ENCODE measurements at places on chromosomes 5 and 9.

- no peak for DNase-seq
These were observed 66.8 kb downstream of the TSPAN17 start for GRCh38 chr5:176714067-176714466.

DNA sequence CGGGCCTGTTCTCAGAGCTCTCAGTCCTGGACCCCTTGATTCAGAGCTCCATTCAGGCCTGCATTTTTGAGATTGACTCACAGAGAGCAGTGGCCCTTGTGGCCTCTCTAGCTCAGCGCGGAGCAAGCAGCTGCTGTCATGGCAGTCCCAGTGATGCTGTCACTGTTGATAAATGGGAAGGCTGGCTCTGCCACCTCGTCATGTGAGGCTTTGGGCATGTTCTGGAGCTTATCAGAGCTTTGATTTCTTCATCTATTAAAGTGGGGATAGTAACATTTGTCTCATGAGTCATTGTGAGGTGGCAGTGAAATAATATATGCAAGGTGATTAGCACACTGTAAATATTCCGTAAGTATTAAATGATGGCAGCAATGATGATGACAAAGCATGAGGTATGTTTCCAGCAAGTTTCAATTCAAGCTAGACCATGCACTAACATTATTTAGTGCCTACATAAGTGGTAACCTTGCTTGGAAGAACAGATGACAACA, 126.4 kb upstream of the CXCL14 start:
- no peak for DNase-seq

DNA sequence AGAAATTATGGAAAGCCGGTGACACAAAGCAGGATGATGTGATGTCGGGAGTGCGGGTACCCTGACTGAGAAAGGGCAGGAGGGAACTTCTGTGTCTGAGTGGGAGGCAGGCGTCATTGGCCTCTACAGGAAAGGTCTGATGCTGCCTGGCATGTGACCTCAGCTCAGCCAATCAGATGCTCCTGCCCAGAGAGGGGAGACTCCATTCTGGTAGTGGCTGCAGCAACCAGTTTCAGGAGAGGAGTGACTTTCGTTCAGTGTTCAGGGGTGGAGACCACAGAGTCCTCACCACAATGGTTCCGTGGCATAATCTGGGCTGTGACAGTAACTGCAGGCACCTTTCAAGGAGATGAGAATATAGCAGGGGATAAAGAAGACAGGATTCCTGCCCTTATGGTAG, 6.7 kb upstream of the SFXN1 start:
- DNase-seq, result no peak

DNA sequence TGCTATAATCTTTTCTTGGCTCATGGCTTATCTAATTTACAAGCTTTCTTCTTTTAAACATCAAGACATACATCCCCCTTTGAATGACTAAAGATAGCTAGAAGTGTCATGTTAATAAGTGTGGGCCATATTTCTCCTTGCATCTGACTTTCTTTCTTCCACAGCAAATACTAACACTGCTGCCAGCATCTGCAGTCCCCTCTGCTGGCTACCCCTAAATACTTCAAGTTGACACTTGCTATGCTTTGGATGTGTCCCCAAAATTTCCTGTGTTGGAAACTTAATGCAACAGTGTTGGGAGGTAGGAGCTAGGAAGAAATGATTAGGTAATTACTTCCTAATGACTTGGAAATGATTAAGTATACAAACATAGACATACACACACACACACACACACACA, 459.0 kb upstream of the ST8SIA4 start:
- DNase-seq, result no peak

GRCh38 chr9:131500939-131501541, 1.7 kb upstream of the POMT1 start:
- DNase-seq, result no peak

DNA sequence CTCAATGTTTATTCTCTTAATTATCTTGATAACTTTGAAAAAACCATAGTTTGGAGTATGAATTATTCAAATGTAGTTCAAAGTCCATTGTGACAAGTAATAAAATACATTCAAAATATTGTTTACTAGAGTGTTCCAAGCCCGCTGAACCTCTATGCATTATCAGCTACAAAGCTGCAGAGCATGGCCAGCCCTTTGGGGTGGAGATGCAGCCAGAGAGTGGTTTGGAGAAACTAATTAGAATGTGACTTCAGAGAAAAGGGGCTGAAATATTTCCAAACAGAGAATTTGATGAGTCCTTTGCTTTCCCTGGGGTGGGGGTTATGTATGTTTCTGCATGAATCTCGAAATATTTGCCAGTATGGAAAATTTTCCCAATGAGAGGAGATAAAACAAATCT, 211.3 kb downstream of the NTRK2 start:
- no peak for DNase-seq

DNA sequence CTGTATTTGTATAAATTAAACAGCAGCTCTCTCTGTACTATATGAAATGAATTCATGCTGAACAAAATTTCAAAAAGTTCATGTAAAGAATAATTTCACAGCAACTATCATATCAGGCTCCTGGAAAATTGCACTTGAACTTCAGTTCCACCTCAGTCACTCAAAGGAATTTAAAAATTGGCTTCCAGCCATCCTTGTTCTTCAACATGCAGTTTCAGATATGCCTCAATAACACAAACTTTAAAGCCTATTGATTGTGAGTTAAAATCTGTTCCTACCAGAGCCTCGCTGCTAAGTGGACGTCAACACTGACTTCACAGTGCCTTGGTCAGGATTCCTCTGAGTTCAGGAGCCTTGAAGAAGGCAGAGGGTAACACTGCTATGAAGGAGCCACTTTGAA, 418.7 kb upstream of the WWC1 start:
- no peak for DNase-seq

DNA sequence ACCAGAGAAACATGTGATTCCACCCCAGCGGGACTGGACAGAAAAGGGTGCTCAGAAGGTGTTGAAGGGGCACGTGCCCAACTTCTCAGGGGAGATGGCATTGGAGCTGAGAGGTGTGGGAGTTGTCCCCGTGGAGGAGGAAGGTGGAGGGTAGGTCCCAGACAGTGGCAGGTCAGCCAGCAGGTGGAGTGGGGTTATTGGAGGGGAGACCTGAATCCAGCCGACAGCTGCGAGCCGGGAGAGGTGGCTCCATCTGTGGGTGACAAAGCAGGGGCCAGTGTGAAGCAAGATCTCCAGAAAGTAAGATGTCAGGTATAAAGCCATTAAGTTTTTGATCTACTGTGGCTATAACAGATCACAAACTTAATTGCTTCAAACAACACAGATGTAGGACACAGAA, 75.1 kb downstream of the HRH2 start:
- no peak for DNase-seq

- no peak for DNase-seq
These were observed 130.6 kb downstream of the PDZD2 start for GRCh38 chr5:31769530-31769929.

GRCh38 chr5:6652025-6652424, 18.8 kb downstream of the SRD5A1 start:
- DNase-seq, result no peak

DNA sequence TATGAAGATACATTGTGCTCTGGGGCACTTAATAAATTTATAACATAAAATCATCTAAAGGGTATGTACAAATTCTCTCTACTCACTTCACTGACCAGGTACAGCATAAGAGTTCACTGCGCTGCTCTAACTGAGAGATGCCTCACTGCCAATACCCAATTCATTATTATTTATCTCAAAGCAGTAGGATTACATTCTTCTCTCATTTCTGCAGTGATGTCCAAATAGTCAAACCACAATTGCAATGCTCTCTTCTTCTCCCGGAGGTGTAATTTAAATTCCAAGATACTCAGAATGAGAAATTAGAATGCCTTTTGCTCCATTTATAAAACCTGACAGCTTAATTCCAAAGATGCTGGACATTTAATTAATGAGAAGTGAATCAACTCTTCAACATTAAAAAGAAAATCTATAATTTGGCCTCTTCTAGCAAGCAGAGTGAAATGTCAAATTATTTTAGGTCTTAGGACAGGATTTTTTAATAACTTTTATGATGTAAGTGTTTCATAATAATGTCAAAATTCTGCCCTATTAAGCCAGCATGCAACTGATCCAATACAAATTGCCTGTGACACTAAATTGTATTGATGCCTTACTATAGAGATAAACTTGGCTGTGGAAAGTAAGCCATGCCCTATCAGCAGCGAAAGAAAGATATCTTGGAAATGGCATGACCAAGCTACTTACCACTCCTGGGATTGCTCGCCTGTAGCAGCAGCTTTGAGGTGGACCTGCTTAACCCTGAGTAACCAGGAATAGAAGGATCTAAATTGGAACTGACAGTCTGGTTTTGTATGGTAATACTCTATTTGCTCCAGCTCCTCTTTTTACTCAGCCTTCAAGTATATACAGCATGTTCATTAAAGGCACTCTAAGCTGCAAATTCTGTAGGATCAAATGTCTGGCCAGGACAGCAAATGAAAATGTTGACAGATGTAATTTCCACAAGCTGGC, 374.2 kb upstream of the TYRP1 start:
- DNase-seq, result no peak

DNA sequence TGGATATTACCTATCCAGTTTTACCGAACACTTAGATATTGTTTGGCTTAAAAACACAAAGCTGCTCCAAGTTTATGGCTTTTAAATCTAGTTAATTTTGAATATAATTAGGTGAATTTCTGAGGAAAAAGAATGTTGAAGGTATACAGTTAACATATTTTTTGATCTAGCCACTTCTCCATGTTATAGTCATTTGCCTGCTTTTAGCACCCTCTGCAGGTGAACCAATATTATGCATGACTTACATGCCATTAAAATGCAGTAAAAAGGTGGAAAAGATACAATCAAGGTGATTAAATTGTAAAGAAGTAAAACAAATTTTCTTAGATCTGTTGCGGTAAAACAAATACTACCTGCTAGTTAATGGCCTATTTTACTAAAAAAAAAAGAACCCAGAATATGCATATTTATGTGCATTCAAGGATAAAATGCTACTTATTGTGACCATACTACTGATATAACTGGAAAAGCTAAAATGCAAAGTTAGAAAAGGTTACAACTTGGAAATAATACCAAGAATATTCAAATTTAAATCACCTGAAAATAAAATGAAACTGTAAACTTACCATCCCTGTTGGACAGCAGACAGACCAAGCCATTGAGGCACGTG, 132.1 kb downstream of the AP3B1 start:
- peak; percentile 3 for DNase-seq

- no peak for DNase-seq
These were observed 11.3 kb downstream of the TLR4 start for GRCh38 chr9:117715411-117715989.

- no peak for DNase-seq
These were observed 289.7 kb downstream of the CDK5RAP2 start for GRCh38 chr9:120289990-120290975.

DNA sequence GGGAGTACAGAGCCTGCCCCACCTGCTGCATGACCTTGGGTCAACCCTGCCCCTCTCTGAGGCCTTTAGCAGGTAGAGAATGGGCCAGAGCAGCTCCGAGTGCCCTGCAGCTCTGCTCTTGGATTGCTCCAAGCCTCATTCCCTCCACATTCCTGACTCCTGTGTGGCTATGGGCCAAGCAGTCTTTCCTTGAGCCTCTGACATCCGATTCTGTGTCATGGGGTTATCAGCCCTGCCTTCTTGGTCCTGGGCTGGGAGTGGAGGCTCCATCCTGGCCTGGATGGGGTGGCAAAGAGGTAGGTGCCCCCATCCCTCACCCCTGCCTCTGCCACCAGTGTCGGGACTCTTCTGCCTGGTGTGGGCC, 13.7 kb downstream of the FPGS start:
- no peak for DNase-seq

- no peak for DNase-seq
These were observed 21.7 kb upstream of the OLFM1 start for GRCh38 chr9:135065804-135066203.

- no peak for DNase-seq
These were observed 293.4 kb downstream of the CD180 start for GRCh38 chr5:66903218-66903617.

GRCh38 chr9:134215699-134216448, 51.5 kb upstream of the RNU6ATAC start:
- no peak for DNase-seq

- no peak for DNase-seq
These were observed 46.5 kb upstream of the FAT2 start for GRCh38 chr5:151637676-151638075.

GRCh38 chr5:139391570-139392323, 2.0 kb upstream of the MZB1 start:
- no peak for DNase-seq

DNA sequence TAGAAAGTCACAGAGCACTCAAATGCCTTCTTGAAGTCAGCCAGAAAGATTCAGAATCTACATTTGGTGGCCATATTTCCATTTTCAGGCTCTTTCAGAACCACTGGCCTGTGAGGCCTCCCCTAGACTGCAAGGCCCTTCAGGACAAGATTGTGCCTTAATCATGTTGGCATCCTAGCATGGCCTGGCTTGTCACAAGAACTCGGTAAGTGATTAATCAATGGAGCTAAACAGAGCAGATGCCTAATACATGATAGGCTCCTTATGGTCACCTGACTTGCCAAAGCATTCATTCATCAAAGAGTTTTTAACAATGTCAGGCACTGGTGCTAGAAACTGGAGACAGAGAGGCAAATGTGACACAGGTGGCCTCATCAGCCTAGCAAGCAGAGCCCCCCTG, 70.3 kb downstream of the PGM5 start:
- DNase-seq, result no peak

- no peak for DNase-seq
These were observed 14.5 kb upstream of the FCN1 start for GRCh38 chr9:134932171-134932570.

- no peak for DNase-seq
These were observed 20.0 kb upstream of the ARSB start for GRCh38 chr5:79005151-79005550.

GRCh38 chr5:3738919-3739318, 143.3 kb downstream of the IRX1 start:
- DNase-seq, result no peak

DNA sequence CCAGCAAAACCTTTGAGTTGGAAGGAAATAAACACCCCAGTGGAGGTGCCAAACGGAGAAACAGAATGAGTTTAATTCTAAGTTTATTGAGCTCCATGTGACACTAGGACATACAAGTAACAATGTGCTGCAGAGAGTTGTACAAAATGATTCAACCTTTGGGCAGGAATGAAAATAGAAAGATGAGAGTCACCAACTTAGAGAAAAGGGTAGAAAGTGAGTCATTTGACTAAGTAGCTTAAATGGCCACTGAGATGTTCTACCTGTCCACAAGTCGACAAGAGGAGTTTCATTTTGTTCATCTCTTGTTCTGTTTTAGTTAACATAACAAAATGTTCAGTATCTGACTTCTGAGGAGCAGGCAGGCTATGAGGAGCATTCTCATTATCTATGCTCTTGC, 284.7 kb downstream of the NR2F1-AS1 start:
- no peak for DNase-seq

DNA sequence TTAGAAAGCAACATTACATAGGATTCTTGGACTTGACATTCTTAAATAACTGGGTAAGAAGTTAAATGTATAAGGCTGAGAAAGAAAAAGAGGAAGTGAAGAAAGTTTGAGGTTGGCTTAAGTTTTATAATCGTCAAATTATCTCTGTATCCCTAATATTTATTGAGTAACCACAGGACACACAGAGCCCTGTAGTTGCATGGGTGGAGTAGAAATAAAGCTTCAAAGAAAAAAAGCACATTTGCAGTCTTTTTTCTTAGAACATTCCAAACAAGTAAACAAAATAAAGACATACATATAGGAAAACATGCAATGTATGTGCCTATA, 137.0 kb downstream of the CCDC192 start:
- DNase-seq, result no peak

- peak; percentile 31 for DNase-seq
These were observed 35.2 kb downstream of the GOLPH3 start for GRCh38 chr5:32138839-32139493.

- no peak for DNase-seq
These were observed 171.7 kb downstream of the CACNA1B start for GRCh38 chr9:138049085-138049778.

GRCh38 chr5:10775646-10776045, 14.6 kb upstream of the DAP start:
- DNase-seq, result no peak
